ENCODE measurements at places on chromosomes 16 and 17. TPM values are rescaled to one million over a fixed set of nuclear protein-coding genes. Genes with fewer than 3 reads are reported as not detected.

The ACSM2A gene
- not detected for total RNA-seq

The HOXB4 gene
- 5.0 TPM for total RNA-seq

The TUBB3 gene
- total RNA-seq: 32.1 TPM

The RMI2 gene
- 0.82 TPM for total RNA-seq

- DNase-seq: no peak
Measured at GRCh38 chr17:37239690-37240334, 136.0 kb upstream of the C17orf78 start.

DNA sequence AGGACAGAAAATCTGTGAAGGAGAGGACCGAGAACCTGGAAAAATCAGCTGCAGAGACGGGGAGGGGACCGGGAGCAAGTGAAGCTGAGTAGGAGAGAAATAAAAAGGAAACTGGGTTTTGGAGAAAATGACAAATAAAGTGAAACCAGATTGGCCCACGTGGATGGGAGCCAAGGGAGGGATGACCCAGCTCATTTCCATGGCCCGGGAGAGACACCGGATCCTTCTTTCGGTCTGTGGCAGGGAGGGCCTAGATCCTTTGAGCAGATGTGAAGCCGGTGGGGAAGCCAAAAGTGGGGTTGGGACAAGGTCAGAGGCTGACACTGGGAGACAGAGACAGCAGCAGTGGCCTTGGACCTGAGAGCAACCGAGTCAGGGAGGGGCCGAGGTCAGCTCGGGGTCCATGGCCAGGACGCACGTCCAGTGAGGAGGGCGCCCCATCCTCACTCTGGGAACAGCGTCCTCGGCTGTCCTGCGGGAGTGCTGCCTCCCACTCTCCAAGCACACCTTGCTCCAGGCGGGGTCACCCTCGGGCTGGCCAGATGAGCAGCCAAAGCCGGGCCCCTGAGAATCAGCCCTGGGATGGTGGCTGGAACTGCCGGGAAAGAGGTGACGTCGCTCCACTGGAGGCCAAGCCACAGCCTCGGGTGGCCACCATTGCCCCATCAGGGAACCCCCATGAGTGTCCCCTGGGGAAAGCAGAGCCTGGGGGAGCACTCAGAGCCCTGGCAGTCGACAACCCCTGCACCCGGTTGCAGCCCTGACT is 50.8 kb upstream of the CDR2 start:
- DNase-seq: peak; percentile 78

- DNase-seq: peak; percentile 56
Measured at GRCh38 chr17:80860101-80860671, 131.5 kb upstream of the CHMP6 start.

GRCh38 chr17:77191244-77191643 is 50.5 kb downstream of the SEC14L1 start:
- no peak for DNase-seq

All from sigmoid colon (tissue), 7 donors.